ENCODE measurements at places on chromosomes 4 and X.

- no peak for DNase-seq
Observed at GRCh38 chrX:39050427-39050826, 249.2 kb downstream of the MID1IP1 start.

GRCh38 chrX:153491918-153492317 is 2.9 kb upstream of the BGN start:
- no peak for DNase-seq

GRCh38 chrX:3231766-3232165 is 114.7 kb downstream of the MXRA5 start:
- DNase-seq: no peak

DNA sequence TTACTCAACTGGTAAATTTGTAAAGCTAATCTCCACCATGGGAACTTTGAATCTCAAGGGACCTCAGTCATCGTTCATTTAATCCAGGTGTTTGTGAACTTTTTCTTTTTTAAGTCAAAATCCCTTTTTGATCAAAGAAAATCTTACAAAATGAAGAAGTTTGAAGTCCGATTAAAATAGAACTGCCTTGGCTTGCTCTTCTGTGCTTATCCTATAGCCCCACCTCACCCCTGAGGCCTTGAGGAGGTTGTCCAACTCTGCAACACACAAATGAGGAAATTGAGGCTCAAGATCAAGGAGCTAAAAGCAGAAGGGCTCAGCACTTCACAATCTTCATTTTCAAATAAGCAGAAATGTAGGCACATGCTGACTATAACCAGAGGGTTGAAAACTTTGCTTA is 240.3 kb upstream of the SFRP2 start:
- no peak for DNase-seq

GRCh38 chr4:177251237-177251636 is 58.4 kb upstream of the NEIL3 start:
- no peak for DNase-seq

DNA sequence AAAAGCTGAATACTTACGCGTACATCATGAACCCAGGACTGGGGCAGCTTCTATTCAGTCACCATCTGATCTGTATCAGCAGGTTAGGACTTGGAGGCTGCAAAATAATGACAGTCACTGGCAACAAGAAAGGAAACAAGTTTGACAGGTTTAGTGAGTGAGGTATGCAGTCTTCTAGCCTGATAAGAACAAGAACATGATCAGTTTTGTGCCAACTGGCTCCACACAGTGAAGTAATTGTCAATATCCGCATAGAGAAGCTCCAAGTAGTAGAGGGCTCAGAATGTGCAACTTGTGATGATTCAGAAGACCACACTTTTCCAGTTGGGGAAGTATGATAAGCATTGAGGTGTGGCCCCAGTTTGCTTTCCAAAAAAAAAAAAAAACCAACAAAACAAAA is at the start of gene TMPRSS11F:
TMPRSS11F (minus strand) TSS at position 77 of the 400 bp plus-strand sequence; CDS start at position 28, 49 bp downstream.
- DNase-seq: no peak

- DNase-seq: peak; percentile 82
Observed at GRCh38 chr4:139176302-139177048, 543 bp downstream of the ELF2 start.

- DNase-seq: no peak
Observed at GRCh38 chrX:47112316-47112954, 32.1 kb downstream of the NDUFB11 start.

- DNase-seq: no peak
Observed at GRCh38 chr4:6771229-6771671, 11.3 kb upstream of the KIAA0232 start.

- DNase-seq: no peak
Observed at GRCh38 chr4:80852061-80852460, 178.4 kb upstream of the BMP3 start.

DNA sequence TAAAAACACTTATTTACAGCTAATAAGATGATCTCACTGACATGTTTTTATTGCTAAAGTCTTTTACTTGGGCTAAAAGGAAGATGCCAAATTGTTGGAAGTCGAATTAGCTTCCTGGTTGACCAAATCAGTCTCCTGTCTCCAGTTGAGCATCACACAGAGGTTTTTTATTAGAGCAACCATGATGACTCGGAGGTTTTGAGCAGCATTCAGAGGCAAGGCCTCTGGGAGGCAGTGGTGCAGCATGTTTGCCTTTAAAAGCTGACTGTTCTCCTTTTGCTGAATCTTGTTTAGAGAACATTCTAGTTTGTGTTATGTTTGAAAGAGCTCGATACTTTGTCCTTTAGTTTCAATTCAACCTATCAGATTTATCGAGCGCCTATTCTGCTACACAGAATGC is 2.1 kb downstream of the UCHL1 start:
- DNase-seq: peak; percentile 28

- DNase-seq: no peak
Observed at GRCh38 chr4:100289530-100289888, 99.2 kb upstream of the DDIT4L start.

DNA sequence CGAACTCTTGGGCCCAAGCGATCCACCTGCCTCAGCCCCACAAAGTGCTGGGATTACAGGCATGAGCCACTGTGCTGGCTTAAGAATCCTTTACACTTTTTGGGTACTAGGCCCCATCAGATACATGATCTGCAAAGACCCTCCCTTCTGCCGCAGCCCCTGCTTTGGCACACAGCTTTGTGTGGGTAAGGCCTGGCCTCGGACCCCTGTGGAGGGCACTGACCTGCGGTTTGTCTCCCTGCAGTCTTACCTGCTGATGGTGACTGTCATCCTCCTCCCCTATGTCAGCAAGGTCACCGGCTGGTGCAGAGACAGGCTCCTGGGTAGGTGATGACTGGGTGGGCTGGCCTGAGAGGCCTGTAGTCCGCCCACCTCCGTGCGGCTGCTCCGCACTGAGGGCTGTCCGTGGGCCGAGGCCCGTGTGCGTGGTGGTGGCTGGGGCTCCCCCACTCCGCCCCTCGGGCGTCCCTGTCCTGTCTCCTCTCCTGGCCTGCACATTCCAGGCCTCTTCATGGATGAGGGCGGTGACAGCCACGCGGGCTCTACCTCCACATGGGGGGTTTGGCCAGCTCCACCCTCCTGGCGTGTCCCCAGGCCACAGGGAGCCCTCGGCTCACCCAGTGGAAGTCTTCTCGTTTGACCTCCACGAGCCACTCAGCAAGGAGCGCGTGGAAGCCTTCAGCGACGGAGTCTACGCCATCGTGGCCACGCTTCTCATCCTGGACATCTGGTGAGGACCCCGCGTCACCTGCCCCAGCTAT is 18.0 kb downstream of the DGKQ start:
- no peak for DNase-seq

DNA sequence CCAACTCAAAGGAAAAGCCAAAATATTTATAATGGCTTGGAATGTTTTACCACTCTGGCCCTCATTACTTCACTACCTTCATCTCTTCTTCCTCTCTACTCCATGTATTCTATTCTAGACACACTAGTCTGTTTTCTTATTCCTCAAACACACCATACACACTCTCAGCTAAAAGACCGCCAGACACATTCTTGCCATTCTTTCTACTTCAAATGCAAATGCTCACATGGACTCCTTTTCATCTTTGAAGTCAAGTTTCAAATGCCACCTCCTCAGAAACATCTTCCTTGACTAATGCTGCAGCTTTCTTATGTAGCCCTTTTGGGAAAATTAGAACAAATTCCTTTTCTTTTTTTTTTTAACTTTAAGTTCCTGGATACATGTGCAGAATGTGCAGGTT is 412.9 kb upstream of the FMR1 start:
- no peak for DNase-seq

DNA sequence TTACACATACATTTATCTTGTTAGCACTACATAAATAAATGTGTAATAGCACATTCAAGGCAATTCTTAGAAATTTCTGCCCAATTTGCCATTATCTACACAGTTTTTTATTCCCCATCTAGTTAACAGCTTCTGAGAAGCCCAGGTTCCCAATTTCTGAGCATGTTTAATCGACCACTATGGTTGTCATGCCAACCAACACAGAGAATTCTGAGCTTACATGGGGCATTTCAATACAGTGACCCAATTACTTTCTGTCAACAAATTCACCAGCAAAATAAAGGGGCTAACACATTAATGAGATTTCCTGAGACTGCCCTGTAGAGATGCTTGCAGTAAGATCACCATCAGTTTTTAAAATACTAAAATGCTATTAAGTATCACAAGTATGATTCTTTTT is 22.0 kb downstream of the GPM6A start:
- DNase-seq: no peak

DNA sequence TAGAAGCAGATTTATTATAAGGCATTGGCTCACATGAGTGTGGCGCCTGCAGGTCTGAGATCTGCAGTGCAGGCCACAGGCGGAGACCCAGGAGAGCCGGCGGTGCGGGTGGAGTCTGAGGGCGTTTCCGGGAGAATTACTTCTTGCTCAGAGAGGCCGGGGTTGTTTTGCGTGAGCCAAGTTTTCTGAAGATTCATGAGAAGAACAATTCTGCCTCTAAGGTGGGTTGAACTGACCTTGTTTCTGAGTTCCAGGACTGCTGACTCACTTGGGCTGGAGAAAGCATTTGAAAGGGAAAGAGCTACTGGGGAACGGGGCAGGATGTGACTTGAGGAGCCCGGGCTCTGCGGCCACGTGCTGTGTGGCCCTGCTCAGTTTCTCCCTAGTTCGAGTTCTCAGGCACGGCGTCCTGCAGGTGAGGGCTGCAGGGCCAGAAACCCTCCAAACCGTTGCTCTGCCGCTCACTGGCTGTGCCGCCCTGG is 36.7 kb upstream of the SORCS2 start:
- DNase-seq: no peak

DNA sequence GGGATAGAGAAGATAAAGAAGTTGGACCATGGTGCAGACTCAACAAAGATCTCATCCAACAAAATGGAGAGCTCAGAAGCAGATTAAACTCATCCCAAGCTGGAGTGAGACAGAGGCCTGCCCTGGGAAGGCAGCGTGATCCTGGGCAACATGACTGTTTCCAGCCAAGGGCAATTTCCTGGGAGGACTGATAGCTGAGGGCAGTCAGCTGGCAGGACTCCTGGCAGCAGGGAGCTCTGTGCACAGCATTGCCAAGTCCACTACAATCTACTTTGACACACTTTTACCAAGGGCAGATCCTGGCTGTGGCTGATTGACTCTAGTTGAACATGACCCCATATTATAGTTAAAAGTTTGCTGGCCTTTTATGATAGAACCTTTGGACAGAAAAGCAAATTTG is 357.3 kb upstream of the RASGEF1B start:
- DNase-seq: no peak

DNA sequence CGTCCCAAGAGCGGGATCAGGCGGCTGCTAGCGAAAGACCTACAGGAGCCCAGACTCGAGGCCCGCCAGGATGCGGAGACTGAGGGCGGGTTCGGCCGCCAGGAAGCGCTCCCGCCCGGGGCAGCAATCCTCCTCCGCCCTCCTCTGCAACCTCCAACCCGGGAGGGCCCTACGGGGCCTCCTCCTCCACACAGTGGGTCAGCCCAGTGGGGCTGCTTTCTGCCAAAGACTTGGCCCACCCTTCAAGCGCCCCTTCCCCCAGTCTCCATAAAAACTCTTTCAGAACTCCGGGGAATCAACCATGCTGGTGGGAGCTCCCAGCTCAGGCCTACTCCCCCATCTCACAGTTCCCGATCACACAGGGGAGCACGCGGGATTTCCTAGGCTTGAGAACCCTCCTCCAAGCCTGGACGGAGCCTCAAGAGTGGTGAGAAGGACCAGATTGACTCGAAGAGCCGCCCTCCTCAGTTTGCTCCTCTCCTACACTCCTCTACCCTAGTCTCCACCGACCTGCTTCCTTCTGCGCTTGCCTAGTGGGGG is 77.5 kb downstream of the RLIM start:
- DNase-seq: no peak

DNA sequence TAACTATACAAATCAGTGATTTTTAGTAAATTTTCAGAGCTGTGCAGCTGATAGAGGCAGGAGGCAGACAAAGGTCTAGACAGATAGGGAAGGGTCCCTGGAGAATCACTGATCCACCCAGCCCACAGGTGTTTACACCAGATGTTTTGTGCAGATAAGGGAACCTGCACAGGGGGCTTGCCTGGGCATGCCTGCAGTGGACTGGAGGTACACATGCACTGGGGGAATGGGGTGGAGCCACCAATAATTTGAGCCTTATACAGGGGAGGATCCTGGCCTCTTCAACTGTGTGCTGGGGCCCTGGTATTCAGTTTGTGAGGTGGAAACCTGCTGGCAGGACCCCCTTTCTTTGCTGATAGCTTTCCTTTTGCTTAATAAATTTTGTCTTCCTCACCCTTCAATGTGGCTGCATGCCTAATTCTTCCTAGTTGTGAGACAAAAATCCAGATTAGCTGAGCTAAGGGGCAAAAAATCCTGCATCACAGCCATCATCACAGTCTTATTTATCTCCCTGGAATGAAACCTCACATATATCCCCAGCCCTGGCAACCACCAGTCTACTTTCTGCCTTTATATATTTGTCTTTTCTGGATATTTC is 102.8 kb downstream of the KDM6A start:
- DNase-seq: no peak

DNA sequence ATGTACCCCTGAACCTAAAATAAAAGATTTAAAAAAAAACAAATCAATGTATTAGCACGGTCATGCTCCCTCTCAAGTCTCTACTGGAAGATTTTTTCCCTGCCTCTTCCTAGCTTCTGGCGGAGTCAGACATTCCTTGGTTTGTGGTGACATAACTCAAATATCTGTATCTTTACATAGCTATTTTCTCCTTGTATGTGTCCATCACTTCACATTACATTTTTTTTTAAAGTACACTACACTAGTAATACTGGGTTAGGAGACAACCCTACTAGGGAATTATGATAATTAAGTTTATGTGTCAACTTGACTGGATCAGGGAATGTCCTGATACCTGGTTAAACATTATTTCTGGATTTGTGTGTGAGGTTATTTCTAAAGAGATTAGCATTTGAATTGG is 1197.9 kb downstream of the TECRL start:
- no peak for DNase-seq

- DNase-seq: no peak
Observed at GRCh38 chr4:1516261-1516660, 110.0 kb upstream of the NKX1-1 start.

GRCh38 chrX:14927401-14927800 is 54.2 kb downstream of the MOSPD2 start:
- DNase-seq: no peak

GRCh38 chrX:8971116-8971515 is 62.8 kb downstream of the FAM9B start:
- peak; percentile 39 for DNase-seq

GRCh38 chr4:143346206-143346605 is 9.5 kb downstream of the GAB1 start:
- DNase-seq: no peak

GRCh38 chrX:57445076-57445475 is 146.7 kb upstream of the ZXDB start:
- no peak for DNase-seq

- DNase-seq: peak; percentile 45
Observed at GRCh38 chr4:102825261-102826091, 1.9 kb downstream of the UBE2D3 start.

DNA sequence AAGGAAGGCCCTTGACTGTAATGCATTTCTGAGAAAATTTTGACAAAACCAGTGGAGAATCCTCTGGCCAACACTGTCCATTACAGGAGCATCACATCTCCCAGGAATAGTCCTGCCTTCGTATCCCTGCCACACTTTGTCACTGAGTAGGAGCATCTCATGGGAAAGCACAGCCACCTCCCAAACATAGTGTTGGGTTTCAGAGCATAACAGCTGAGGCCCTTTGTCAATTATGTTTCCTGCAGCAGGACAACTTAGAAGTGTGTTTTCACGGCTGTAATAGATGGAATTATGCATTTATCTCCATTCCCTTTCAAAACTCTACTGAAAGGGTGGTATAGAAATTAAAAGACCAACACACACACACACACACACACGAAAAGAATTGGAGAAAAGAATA is 91.1 kb upstream of the SMAD1 start:
- DNase-seq: no peak

All from NCI-H1092 treated with DMSO at 0.1 percent for 48 hours (cell line).